ENCODE measurements at places on chromosomes 5 and 9.

DNA sequence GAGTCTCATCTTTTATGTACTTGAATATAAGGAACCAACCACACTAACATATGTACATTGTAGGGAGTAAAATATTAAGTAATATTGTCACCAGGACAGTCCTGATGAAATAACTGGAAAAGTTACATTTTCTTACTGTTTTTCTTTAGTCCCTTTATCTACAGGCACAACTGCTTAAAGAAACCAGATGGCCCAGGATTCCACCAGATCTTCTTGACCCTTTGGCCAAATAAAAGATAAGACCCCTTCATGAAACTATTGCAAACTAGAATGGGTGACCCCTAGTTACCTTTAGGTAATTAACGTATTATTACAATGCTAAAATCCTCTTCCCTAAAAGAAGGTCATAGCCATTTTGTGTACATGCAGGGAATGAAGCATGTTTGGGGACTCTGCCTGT, 106.3 kb upstream of the FTMT start:
- no peak for ATAC-seq

GRCh38 chr5:160926428-160926827, 74.4 kb upstream of the ATP10B start:
- peak; percentile 61 for ATAC-seq

GRCh38 chr5:112010475-112010874, 253.5 kb upstream of the NREP start:
- ATAC-seq = no peak

DNA sequence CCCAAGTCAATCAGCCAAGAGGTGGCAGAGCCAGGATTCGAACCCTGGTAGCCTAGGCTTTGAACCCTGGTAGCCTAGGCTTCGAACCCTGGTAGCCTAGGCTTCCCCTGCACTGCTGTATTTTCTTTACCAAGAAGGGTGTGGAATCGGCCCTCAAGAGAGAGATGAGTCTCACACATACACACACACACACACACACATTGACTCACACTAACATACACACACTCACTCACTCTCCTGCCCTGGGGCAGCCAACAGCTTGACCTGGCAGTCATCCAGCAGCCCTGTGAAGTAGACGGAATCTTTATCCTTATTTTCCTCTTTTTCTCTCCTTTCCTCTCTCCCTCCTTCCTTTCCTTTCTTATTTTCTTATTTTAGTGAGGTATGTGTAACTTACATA, 55.4 kb upstream of the RPL26L1 start:
- ATAC-seq = peak; percentile 11

DNA sequence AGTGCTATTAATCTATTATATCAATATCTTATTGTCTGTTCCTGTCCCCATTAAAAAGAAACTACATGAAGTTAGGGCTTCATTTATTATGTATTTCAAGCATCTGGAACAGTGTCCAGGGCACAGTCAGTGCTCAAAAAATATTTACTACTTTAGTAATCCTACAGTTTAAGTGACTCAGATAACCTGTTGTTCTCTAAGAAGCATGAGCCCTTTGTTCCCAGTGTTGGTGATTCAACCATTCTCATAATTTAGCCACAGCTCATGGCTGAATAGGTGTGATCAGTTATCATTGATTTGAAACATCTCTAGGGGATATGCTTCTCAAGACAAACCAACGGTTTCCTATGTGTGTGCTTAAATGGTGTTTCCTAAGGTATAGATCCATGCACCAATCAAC, 292.7 kb downstream of the TMEM167A start:
- ATAC-seq = no peak

DNA sequence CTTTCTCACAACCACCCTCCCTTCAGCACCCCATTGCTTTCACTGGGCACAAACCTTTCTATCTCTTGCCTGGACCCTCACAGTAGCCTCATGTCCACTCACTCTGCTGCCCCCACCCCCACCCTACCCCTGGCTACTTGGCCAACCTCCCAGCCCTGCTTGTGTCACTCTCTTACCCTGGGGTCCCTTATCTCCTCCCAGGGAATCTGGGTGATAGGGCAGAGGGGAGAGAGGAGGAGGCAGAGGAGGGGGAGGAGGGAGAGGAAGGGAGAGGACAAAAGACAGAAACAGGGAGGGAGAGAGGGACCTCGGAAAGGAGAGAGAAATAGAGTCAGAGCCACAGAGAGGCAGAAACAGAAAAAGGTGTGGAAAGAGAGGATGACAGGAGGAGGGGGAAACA, 25.0 kb upstream of the KIF12 start:
- ATAC-seq = no peak

DNA sequence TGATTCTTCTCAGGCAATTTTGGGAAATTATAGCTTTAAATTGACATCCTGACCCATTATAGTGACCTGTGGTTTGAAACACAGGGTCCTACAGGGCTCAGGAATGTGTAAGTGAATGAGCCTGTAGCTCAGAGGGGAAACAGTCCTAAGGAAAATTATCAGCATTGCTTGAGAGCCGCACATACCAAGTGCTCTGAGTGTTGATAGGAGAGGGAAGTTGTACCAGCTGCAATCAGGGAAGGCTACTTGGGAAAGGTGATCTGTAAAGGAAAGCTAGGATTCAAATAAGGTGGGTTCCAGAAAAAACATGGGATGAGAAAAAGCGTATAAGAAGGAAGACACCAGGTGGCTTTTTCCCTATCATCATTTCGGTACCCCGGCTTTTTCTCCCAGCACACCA, 4.4 kb upstream of the SLC25A51 start:
- no peak for ATAC-seq

DNA sequence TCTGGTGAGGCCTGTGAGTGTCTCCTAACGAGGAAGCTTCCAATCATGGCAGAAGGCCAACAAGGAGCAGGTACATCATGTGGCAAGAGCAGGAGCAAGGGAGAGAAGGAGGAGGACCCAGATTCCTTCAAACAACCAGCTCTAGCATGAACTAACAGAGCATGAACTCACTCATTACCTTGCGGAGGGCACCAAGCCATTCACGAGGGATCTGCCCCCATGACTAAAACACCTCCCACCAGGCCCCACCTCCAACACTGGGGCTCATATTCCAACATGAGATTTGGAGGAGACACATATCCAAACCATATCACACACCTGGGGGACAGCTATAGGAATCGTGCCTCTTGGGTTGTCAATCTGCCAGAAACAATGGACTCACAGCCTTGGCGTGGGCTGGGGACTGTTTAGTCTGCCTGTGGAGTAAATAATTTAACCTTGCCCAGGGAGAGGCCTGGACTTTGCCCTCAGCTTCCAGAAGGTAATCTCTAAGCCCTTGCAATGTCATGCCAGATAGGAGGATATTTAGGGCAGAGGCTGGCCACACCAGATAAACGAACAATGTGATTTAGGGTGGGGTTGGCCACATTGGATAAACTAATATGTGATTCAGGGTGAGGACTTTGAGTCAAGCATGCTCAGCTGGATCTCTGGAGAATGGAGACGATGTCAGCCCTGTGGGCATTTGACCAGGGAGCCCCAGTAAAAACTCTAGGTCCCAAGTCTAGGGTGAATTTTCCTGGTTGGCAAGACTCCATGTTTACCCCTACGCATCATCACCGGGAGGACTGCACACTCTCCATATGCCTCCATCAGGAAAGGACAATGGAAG, 13.6 kb upstream of the VDAC1 start:
- no peak for ATAC-seq

DNA sequence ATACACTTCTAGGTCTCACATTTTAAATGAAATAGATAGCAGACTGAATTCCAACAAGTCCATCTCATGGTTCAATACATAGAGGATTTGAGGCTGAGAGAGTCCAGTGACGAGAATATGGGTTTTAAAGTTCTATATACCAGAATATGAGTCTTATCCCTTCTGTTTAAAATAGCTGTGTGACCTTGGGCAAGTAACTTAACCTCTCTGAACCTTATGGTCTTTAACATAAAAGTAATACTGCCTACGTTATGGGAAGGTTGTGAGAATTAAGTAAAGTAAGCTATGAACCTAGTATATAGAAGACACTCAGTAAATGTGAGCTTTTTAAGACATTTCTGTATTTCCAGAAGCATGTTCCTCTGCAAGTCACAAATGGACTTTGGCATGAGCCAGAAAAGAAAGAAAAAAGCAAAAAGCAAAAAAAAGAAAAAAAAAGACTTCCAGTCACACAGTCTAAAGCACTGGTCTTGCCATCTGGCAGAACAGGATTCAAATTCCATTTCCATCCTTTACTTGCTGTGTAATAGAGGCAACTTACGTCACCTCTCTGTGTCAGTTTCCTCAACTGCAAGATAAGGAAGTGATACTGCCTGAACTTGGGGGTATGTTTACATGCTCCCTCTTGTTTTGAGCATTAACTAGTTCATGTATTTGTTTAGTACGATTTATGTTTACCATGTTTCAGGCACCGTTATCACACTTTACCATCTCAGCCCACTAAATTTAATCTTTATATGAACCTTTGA, 248.2 kb downstream of the TRIM32 start:
- ATAC-seq = no peak
